ENCODE measurements at places on chromosomes 1 and 21.

- peaks cover 15% of the 10 kb centered on the region for H3K4me1 ChIP-seq
- no peak for DNase-seq
Measured at GRCh38 chr1:36304970-36305914, 926 bp upstream of the SH3D21 start.

DNA sequence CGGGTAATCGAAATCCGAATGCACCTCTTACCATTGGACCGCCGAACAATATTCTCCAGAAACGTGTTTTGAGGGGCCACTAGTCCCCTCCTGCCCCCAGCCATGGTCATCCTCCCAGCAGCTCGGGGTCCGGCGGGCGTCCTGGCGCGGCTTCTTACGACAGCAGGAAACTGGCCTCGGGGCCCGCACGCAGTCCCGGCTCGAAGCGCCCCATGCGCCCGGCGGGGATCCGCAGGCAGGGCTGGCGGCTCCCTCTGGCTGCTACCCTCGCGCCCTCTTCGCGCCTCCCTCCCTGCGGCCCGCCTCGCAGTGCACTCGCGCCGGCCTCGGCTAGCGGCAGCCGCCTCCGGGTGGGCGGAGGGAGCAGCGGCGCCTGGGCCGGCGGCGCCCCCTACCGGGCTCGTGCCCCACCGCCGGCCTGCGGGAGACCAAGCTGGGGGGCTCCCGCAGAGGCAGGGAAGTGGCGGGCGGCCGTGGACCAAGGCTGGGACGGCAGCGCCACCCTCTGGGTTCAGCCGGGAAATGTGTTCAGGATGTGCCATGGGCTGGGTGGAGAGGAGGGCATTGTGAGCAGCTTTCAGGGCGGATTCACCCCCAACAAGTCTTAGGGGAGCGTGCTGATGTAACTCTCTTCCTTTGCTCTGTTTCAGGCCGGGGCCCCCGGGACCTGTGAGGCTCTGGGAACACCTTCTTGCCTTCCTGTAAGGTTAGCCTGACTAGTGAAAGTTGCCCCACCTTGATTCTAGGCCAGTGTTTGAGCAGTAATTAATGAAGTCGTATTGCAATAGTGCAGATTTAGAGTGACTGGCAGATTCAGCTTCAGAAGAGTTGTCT, at the start of gene KCNH1:
Gene KCNH1, minus strand, starts transcription at position 313 of the 834 bp plus-strand sequence. Its CDS starts 203 bp downstream, at position 110.
- H3K27me3 ChIP-seq = no peaks in the 10 kb centered on the region
- no peak within 1 kb of the TSS for H3K27ac ChIP-seq
- peak; percentile 80 for DNase-seq
- peaks cover 6% of the 10 kb centered on the region for H3K4me1 ChIP-seq
- H3K36me3 ChIP-seq = no peaks in the 10 kb centered on the region

DNA sequence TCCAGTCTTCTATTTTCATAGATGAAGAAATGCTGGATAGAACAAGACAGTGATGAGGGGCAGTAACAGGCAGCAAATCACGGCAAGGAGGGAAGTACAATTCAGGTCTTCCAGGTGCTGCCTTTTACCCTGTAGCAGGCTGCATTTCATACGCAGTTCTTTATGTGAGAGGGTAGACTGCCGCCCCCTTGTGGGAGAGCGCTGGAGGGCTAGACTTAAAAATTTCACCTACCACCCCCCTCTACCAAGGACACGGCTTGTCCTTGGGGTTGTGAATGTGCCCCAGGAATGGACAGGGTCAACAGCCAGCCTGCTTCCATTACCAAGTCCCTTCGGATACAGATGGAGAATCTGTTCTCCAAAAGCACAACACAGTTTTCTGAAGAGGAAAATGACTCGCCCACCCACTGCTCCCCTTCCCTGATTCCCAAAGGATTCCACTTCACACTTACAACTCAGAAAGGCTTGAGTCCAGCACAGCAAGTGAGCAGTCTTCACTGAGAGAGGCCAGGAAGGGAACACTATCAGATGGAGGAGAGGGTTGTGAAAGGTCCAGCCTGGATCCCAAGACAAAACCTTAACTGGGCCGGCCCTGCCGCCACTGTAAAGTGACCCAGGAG, 7.4 kb downstream of the WDR77 start:
- no peak overlapping the region for H3K27ac ChIP-seq
- peaks cover 43% of the 10 kb centered on the region for H3K36me3 ChIP-seq
- no peaks in the 10 kb centered on the region for H3K27me3 ChIP-seq
- no peak for DNase-seq
- no peak overlapping the region for H3K4me3 ChIP-seq
- H3K4me1 ChIP-seq = no peaks in the 10 kb centered on the region

- DNase-seq = no peak
- peaks cover 24% of the 10 kb centered on the region for H3K4me1 ChIP-seq
- no peaks in the 10 kb centered on the region for H3K27me3 ChIP-seq
- H3K36me3 ChIP-seq = no peaks in the 10 kb centered on the region
- no peak overlapping the region for H3K27ac ChIP-seq
- H3K4me3 ChIP-seq = no peak overlapping the region
Measured at GRCh38 chr1:154755858-154756730, 114.0 kb downstream of the KCNN3 start.

GRCh38 chr21:42374864-42375499, 8.6 kb upstream of the TFF1 start:
- no peaks in the 10 kb centered on the region for H3K27me3 ChIP-seq
- no peak overlapping the region for H3K4me3 ChIP-seq
- no peaks in the 10 kb centered on the region for H3K36me3 ChIP-seq
- H3K4me1 ChIP-seq = peaks cover 14% of the 10 kb centered on the region
- no peak overlapping the region for H3K27ac ChIP-seq

- H3K36me3 ChIP-seq = no peaks in the 10 kb centered on the region
- no peaks in the 10 kb centered on the region for H3K4me1 ChIP-seq
- H3K27me3 ChIP-seq = no peaks in the 10 kb centered on the region
- H3K27ac ChIP-seq = no peak overlapping the region
- no peak for DNase-seq
- H3K4me3 ChIP-seq = no peak overlapping the region
Measured at GRCh38 chr1:165138960-165139359, 217.6 kb downstream of the LMX1A start.

DNA sequence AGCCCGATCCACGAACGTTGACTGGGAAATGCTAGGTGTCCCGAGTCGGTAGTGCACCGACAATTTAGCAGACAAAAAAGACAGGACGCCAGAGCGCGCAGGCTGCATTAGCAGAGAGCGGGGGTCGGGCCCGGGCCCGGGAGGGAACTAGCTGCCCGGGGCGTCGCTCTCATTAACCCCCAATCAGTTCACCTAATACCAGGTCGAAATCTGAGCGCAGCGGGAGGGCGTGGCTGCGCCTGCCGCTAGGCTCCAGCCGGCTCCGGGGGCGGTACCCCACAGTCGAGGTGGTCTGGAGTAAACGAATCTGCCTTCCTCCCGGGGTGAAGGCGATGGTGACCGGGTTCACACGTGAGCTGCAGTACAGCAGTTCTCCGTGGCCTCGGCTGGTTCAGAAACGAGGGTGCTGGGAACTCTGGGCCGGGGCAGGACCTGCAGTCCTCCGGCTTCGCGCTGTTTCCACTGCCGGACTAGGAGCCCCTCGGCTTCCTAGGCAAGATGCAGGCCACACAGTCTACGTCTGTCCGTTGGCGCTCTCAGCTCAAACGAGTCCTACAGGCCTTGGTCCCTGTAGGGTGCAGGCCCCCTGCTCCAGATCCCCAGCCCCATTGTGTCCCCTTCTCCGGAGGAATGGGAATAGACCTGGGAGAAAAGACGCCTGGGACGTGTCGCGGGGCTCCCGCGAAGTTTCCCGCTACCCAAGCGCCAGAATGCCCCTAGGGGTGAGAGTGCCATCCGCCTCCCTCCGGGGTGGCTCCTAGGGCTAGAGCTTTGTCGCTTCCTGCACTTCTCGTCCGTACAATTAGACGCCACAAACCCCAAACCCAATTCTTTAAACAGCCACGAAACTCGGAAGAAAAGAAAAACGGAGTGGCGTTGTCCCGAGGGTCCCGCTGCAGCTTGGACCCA, 2.0 kb downstream of the GFI1 start:
- peak; percentile 17 for DNase-seq
- peaks cover 25% of the 10 kb centered on the region for H3K27me3 ChIP-seq
- H3K27ac ChIP-seq = no peak overlapping the region
- H3K4me1 ChIP-seq = peaks cover 68% of the 10 kb centered on the region

- H3K27ac ChIP-seq = no peak overlapping the region
- DNase-seq = peak; percentile 32
- no peaks in the 10 kb centered on the region for H3K36me3 ChIP-seq
- H3K27me3 ChIP-seq = no peaks in the 10 kb centered on the region
- H3K4me3 ChIP-seq = no peak overlapping the region
- H3K4me1 ChIP-seq = peaks cover 28% of the 10 kb centered on the region
Measured at GRCh38 chr1:56584910-56585528, 5.7 kb upstream of the PLPP3 start.

- peaks cover 63% of the 10 kb centered on the region for H3K4me1 ChIP-seq
- no peaks in the 10 kb centered on the region for H3K27me3 ChIP-seq
- no peak overlapping the region for H3K4me3 ChIP-seq
- H3K27ac ChIP-seq = peak overlapping the region; percentile 50
- peak; percentile 86 for DNase-seq
Measured at GRCh38 chr21:45410865-45411809, 6.2 kb downstream of the COL18A1 start.

GRCh38 chr1:150092180-150092791, 24.7 kb downstream of the VPS45 start:
- no peak overlapping the region for H3K27ac ChIP-seq
- H3K4me1 ChIP-seq = no peaks in the 10 kb centered on the region
- no peak for DNase-seq
- H3K36me3 ChIP-seq = peaks cover 9% of the 10 kb centered on the region
- H3K27me3 ChIP-seq = no peaks in the 10 kb centered on the region

DNA sequence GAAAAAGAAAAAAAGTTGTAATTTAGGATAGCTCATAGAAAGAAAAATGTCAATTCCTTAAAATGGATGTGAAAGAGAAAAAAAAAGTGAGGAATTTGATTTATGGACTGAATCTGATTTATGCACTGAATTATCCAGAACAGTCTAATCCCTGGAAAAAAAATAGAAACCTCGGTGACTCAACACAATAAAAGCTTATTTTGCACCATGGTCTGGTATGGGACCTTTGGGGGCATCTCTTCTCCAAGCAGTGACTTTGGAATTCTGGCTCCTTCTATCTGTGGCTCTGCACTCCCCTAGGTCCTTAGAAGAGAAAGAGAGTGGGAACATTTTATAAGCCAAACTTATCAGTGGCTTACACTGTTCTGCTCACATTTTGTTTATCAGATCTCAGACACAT, 471.7 kb upstream of the B3GALT2 start:
- DNase-seq = no peak
- H3K4me1 ChIP-seq = peaks cover 51% of the 10 kb centered on the region
- H3K27me3 ChIP-seq = no peaks in the 10 kb centered on the region

DNA sequence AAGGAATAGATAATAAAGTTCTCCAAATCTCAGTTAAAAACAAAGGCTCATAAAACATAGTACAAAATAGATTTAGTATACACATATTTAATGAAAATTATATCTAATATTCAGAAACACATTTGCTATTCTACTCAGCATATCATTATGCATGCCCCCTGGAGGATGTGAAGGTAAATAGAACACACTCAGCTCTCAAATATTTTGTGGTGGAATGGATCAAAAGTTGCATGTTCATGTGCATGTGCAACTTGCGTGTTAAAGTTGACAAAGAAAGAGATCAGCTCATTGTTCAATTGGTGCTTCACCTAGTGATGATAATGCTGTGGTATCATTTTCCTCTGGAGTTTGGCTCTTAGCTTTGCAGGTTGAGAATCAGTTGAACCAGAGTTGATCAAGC, 4.9 kb upstream of the ZNF644 start:
- H3K4me3 ChIP-seq = no peak overlapping the region
- H3K36me3 ChIP-seq = no peaks in the 10 kb centered on the region
- H3K27me3 ChIP-seq = no peaks in the 10 kb centered on the region
- DNase-seq = no peak
- no peak overlapping the region for H3K27ac ChIP-seq
- H3K4me1 ChIP-seq = peaks cover 6% of the 10 kb centered on the region

DNA sequence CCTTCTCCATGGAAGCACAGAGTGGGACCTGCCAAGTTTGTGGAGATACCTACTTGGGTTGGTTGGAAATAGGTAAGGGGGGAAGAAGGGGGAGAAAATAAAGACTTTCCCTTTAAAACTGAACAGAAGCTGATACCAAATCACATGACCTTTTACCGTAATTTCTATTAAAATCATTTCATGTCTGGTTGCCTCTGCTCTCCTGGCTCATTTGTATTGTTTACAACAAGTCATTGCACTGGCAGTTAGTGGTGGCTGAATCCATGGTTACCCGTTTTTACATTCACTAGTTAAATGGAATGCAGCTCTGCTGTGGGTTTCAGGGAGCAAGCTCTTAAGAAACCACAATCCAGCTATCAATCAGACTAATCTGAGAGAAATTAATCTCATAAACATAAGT, 353.7 kb upstream of the ESRRG start:
- peaks cover 20% of the 10 kb centered on the region for H3K4me1 ChIP-seq
- H3K27ac ChIP-seq = peak overlapping the region; percentile 73
- H3K36me3 ChIP-seq = no peaks in the 10 kb centered on the region
- peak overlapping the region; percentile 21 for H3K4me3 ChIP-seq
- no peaks in the 10 kb centered on the region for H3K27me3 ChIP-seq

GRCh38 chr1:59243550-59243949, 53.3 kb upstream of the FGGY start:
- no peak overlapping the region for H3K27ac ChIP-seq
- DNase-seq = no peak
- H3K36me3 ChIP-seq = no peaks in the 10 kb centered on the region
- H3K4me3 ChIP-seq = no peak overlapping the region

GRCh38 chr1:185144233-185144632, 12.5 kb downstream of the TRMT1L start:
- H3K4me3 ChIP-seq = no peak overlapping the region
- H3K4me1 ChIP-seq = no peaks in the 10 kb centered on the region
- H3K27me3 ChIP-seq = no peaks in the 10 kb centered on the region
- H3K36me3 ChIP-seq = peaks cover 20% of the 10 kb centered on the region
- no peak overlapping the region for H3K27ac ChIP-seq
- no peak for DNase-seq

GRCh38 chr1:106879538-106879937, 176.9 kb upstream of the PRMT6 start:
- H3K4me3 ChIP-seq = no peak overlapping the region
- H3K4me1 ChIP-seq = no peaks in the 10 kb centered on the region
- H3K27me3 ChIP-seq = no peaks in the 10 kb centered on the region
- H3K36me3 ChIP-seq = no peaks in the 10 kb centered on the region

DNA sequence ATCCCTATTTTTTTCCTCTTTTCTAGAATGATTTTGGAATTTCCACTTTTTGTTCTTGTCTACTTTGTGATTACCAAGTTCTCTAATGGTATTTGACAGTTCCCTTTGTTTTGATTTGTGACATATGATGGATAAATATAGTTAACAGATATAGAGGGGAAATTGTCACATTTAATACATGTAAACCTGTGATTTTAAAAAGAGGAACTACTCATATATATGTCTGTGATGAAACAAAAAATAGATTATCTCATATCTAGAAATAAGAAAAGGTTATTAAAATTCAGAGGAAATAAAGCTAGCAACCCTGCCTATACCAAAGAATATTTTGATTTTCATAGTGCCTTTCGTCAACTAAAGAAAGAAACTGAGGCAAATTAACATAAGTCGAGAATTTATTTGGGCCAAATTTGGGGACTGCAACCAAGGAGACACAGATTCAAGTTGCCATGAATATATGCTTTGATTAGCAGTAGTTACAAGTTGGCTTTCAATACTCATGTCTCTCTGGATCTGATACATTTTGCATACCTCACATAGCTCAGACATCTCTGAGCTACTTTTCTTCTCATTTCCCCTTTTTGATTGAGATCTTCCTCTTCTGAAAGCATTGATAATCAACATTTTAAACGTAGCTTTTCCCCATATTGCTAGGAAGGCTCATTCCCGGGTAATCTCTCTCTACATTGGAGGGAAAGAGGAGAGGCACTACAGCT, 15.6 kb upstream of the C21orf91 start:
- H3K27me3 ChIP-seq = no peaks in the 10 kb centered on the region
- H3K27ac ChIP-seq = no peak overlapping the region
- DNase-seq = no peak
- no peaks in the 10 kb centered on the region for H3K36me3 ChIP-seq
- H3K4me1 ChIP-seq = no peaks in the 10 kb centered on the region

Data from thyroid gland (tissue), 4 donors.